ENCODE measurements at places on chromosomes 1 and 21. TPM values are rescaled to one million over a fixed set of nuclear protein-coding genes. Genes with fewer than 3 reads are reported as not detected.

AMY1C gene
- total RNA-seq = not detected

TMPRSS3 gene
- total RNA-seq = 4.3 TPM

NPHS2 gene
- total RNA-seq = not detected

ACP6 gene
- total RNA-seq = 85.3 TPM

SLC6A9 gene
- 57.7 TPM for total RNA-seq

All from PC-9 (cell line).